ENCODE measurements at places on chromosomes 1 and 21.

- no peak for DNase-seq
These were observed 28.9 kb upstream of the SERBP1 start for GRCh38 chr1:67459068-67459467.

GRCh38 chr1:214862421-214862820 is 220.1 kb upstream of the KCNK2 start:
- DNase-seq, result no peak

GRCh38 chr1:7094086-7094485 is 308.8 kb downstream of the CAMTA1 start:
- no peak for DNase-seq

DNA sequence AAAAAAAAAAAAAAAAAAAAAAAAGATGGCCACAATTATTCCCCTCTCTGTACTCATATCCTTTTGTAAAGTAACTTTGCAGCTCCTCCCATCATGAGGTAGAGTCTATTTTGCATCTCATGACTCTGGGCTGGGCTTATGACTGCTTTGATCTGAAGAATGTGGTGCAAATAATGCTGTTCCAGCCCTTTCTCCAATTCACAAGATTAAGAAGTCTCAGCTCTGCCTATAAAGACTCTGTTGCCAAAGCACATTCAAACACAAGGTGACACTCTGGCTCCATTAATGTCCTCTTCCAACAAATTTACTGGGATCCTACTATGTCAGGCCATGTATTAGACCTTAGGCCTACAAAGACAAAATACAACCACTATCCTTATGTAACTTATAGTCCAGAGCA is 64.8 kb upstream of the PTCH2 start:
- DNase-seq, result no peak

DNA sequence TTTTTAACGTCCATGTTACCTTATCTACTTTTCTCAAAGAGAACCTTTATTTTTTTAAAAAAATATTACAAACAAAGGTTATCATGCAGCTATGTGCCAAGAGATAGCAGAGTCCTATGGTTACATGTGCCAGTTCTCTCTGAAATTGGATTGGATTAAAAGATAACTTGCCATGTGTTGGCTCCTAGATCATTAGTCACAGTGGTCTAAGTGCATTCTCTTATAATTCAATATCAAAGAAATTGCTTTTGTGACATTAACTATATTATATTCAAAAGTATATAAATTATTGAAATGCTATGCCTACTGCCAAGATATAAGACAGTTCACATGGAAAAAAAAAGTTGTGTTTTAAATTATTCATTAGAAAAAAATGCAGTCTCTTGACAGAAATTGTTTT is 494.2 kb downstream of the NEGR1 start:
- no peak for DNase-seq
